GM13977 (cell line): ENCODE measurements at places on chromosomes 11 and 22.

DNA sequence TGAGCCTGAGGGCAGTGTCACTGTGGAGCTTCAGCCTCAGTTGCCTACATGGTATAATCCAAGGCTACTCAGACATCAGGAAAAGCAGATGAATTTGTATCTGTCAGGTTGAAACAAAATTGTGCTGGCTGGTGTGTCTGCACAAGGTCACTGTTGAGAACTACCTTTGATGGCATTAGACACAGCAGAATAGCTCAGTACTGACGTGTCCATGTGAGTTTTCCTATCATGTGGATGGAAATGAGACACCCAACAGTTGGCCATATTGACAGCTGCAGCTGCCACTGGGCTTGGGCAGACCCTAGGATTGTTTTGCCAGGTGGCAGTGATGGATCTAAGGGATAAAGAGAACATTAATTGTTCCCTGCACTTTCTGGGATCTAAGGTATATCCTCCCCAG, 15.8 kb downstream of the CCDC134 start:
- no peak for DNase-seq

- no peak for DNase-seq
Observed at GRCh38 chr11:18618342-18619025, 15.7 kb downstream of the SPTY2D1 start.

GRCh38 chr22:46121079-46121478, 29.2 kb upstream of the PPARA start:
- DNase-seq, result no peak

- no peak for DNase-seq
Observed at GRCh38 chr22:29816539-29816938, 21.5 kb downstream of the ASCC2 start.

GRCh38 chr22:19422440-19423301, 8.9 kb downstream of the HIRA start:
- DNase-seq, result no peak

DNA sequence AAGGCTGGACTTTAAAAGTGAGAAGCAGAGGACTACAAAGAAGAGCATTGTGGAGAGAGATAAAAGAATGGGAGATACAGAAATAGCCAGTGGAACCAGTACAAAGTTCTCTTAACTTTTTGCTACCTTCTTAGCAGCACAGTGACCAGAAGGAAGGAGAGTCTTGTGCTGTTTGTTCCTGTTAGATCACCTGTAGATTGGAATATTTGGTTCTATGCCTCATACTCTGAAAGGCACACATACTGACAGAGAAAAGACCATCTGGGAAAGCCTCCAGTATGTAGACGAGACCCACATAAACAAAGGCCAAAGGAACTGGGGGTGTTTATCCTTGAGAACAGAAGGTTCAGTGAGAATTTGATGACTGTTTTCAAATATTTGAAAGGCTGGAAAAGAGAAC, 18.7 kb downstream of the RNF141 start:
- DNase-seq, result no peak

- no peak for DNase-seq
Observed at GRCh38 chr22:22770280-22770871, 117.2 kb upstream of the IGLL5 start.

DNA sequence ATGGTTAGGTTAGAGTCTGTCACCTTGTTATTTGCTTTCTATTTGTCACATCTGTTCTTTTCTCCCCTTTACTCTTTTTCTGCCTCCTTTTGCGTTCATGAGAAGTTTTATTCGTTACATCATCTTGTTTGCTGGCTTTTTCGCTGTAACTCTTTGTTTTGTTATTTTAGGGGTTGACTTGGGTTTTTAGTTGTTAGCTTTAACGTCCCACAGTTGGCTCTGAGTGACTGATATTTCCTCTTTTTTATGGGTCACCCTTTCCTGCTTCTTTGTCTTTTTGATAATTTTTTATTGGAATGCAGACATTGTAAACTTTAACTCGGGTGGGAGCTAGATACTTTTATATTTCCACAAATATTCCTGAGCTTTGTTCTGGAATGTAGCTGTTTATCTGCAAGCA, 13.3 kb upstream of the TNNT3 start:
- no peak for DNase-seq

DNA sequence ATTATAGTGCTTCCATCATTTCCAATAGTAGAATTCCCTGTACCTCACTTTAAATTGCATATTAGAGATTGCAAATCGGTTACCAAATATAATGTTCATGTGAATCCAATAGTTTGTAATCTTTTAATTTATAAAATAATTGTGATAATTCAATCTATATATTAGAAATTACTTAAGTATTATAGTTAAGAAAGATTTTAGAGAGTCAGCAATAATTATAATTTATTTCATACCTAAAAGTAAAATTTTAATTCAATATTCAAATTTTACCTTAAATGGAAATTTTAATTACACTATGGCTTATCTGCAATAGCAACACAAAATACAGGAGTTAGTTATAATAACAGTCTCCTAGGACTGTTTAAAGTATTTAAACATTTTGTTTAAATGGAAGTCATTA, 13.5 kb downstream of the CCDC179 start:
- DNase-seq, result no peak

GRCh38 chr11:2655834-2656622, 43.8 kb downstream of the KCNQ1OT1 start:
- no peak for DNase-seq

DNA sequence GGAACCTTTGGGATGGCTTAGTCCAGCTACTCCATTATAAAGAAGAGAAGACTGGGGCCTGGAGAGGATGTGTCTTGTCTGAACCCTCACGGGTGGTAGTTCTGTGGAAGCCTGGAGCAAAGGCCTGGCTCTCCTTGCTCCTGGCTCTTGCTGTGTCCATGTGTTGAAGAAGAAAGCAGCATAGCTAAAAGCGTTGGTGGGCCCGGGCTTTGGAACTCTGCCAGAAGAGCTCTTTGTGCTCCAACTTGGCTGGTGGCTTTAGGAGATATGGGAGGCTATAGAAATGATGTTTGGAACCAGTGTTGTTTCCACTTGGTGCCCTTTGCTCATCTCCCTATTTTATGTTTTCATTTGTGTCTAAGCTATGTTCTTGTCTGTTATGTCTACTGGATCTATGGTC, 131.1 kb downstream of the DBX1 start:
- DNase-seq, result no peak

DNA sequence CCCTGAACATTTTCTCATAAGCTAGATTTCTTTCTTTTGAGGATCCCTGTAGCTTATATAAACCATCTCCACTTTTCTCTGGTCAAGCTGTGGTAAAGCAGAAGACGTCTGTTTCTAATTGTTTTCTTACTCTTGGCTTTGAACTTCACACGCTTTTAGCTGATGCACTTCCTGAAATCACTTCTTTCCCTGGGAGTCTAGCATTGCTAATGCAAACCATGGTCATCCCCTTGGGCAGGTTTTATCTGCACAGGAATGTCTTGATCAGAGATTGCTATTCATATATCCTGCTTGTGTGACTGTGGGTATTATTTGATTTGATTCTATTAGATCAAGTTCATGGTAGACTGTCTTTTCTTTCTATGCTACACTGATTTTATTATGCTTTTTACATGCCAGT, 199.2 kb upstream of the POU2AF2 start:
- DNase-seq, result no peak

DNA sequence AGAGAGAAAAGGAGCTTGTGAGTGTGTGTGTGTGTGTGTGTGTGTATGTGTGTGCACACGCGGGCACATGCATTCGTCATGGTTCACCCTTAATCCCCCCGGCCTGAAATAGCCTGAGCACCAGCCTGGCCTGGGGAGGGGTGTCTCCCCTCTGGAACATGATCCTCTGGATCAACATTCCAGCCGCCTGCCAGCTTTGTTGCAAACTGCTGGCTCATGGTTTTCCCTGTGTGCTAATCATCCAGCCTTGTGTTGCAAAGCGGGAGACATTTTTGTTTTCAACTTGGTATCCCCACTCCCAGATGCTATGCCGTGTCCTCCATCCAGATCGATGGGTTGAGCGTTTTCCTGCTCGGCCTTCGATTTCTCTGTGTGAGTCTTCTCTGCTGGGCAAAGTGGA, 94.3 kb downstream of the FEZ1 start:
- no peak for DNase-seq

GRCh38 chr11:47667135-47667534, 24.8 kb upstream of the MTCH2 start:
- DNase-seq, result no peak

DNA sequence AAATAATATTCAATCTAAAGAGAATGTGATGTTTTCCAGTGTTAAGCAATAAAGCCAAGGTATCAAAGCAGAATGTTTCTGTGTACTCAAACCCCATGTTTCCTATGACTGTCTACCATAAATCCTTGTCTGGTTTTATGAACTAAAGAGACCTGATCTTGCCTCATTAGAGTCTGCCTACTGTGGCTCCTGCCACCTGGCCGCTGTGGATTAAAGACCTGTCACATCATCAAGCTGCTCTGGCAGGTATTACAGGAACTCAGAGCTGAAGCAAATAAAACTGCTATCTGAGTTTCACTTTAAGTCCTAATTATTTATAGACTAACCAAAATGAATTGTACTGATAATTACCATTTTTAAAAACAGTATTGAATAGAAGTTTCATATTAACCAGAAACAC, 207.8 kb upstream of the CCDC90B start:
- DNase-seq, result no peak

DNA sequence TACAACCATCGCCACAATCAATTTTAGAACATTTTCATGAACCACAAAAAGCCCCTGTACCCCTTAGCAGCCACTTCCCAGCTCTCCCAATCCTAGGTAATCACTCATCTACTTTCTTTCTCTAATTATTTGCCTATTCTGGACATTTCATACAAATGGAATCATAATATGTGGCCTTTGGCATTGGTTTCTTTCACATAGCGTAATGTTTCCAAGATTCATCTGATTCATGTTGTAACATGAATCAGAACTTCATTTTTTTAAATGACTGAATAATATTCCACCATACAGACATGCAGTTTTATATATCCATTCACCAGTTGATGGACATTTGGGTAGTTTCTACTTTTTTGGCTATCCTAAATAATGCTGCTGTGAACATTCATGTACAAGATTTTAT, 56.2 kb upstream of the RCN1 start:
- DNase-seq, result no peak

DNA sequence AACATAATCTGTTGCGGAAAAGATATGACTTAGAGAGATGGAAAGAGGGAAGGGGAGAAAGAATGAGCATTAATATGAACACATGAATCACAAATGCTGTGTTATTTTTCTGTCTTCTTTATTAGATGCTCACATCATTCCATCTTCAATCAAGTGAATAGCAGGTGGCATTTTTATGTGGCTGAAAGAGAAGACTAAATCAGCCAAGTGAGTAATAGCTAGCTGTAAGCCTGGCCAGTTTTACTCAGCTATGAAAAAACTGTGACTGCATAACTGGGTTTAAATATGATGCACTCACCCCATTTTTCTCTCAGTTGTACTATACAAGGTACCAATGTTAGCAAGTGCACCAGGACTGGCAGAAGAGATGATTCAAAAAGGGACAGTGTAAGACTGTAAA, 571.1 kb downstream of the JRKL start:
- no peak for DNase-seq

DNA sequence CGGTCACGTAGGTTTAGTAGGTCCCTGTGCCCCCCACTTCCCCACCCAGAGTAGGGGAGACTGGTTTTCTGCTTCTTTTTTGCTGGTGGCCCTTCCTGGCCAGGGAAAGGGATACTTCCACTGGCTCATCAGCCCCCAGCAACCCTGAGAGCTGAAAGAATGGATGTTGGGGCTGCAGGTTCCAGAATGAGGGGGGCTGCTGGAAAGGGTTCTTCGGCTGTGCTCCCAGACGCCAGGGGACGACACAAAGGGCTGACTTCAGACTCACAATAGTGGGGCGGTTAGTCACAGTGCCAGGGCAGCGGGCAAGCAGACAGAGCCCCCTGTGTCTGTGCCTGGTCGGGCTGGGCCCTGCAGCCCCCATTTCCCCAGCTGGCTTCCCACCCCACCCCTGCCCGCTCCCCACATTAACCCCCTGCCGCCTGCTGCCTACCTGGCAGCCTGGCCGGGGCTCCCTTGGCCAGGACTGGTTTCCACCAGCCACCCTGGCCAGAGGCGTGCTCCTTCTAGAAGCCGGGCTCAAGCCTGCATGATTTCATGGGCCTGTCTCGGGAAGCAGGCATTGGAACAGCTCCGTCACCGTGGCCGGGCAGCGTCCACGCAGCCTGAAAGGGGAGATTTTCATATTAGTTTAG, 79.1 kb upstream of the WNT7B start:
- no peak for DNase-seq

- no peak for DNase-seq
Observed at GRCh38 chr22:37563153-37564081, 3.1 kb downstream of the CDC42EP1 start.

DNA sequence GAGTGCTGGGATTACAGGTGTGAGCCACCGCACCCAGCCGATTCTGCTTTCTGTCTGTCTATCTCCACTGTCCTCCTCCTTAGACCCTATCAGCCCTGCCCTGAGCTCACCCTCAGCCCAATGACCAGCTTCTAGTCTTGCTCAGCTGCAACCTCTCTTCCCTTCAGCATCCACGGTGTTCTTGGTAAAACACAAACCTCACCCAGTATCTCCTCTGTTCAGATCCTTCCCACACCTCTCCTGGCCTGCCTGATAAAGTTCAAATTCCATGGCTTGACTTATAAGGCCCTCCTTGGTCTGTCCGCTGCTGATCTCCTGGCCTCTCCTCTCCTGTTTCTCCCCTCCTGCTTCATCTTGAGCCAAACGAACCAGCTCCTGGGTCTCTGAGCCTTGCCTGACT, 14.5 kb upstream of the NCF4 start:
- DNase-seq, result no peak

DNA sequence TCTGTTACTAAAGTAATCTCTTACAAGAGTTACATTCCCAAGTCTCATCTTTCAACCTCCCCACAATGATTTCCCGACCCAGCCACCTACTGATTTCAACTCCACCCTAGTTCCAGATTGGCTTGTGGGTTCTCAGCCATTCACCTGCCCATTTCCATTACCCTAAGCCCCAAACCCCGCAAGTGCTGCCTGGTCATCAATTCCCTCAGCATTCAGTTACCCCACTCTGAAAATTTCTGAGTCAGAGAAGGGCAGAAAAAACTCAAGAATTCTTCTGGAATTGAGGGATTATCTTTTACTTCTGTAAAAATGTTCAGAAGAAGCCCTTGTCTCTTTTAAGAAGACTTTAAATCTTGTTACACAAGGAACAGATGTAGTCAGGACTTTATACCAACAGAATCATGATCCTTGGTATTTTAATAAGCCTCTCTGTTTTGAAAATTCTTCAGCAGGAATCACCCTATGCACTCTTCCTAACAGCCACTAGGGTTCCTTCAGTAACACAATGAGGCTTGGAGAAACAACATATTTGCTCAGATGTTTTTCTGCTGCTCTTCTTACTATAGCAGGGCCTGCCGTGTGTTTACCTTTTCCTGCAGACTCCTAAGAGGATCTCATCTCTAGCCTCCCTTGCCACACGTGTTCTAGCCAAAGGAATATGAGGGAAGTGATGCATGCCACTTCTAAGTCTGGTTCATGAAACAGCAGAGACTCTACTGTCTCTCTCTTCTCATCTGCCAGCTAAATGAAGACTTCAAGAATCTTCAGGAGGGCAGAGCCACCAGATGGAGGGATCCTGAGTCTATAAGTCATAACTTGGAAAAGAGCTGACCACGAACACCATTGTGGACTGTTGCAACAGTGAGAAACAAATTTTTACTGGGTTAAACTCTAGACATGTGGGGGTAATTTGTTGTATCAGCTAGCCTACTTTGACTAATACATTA, 29.3 kb upstream of the PAMR1 start:
- no peak for DNase-seq
